ENCODE measurements at places on chromosomes 2 and 18.

DNA sequence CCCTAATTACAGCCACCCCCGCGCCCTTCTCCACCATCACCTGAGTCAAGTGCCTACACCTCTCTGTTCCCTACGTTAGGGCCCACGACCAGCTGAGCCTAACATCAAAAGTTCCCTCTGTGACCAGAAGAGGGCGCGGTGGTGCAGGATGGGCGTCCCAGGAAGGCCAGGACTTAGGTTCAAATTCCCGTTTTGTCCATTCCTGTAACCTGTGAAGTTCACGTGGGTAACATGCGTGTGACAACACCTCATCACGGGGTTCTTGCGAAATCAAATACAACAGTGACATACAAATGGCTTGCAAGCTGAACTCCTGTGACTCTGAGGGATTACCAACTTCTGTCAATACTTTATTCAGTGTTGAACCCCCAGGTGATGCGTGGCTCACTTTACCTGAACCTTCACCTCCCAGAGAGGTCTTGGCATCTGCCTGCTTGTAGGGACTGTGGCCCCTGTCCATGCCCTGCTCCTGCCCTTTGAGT, 207.9 kb downstream of the ARL4C start:
- no peak for DNase-seq

GRCh38 chr2:222293660-222294630, 4.9 kb downstream of the PAX3 start:
- DNase-seq = no peak

- no peak for DNase-seq
These were observed 334.5 kb upstream of the CDH2 start for GRCh38 chr18:28511413-28511821.

- DNase-seq = peak; percentile 77
These were observed 16.1 kb downstream of the ACOXL start for GRCh38 chr2:110748489-110748867.

GRCh38 chr2:191635333-191636234, 42.4 kb upstream of the NABP1 start:
- DNase-seq = no peak

GRCh38 chr18:13147130-13147529, 71.4 kb upstream of the LDLRAD4 start:
- DNase-seq = no peak

GRCh38 chr2:203547356-203547755, 12.3 kb upstream of the RAPH1 start:
- DNase-seq = no peak

GRCh38 chr2:222424729-222425671, 657 bp downstream of the SGPP2 start:
- no peak for DNase-seq

GRCh38 chr2:26884486-26884885, 36.6 kb downstream of the DPYSL5 start:
- DNase-seq = no peak

DNA sequence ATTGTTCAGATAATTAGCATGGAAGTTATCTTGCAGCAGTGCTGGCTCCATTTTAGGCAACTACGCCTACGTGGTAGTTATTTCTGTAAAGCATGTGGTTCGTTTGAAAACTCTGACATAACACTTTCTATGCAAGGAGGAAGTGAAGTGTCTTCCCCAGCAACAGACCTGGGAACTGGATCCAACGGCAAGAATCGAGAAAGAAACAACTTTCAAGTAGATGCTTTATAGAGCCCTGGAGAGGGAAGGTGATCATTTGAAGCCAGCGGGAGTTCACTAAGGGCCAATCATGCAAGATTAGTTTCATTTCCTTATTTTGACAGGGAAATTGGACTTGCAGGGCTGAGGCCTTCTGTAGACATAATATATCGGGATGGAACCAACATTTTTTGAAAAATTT, 218.3 kb downstream of the ACKR3 start:
- no peak for DNase-seq

DNA sequence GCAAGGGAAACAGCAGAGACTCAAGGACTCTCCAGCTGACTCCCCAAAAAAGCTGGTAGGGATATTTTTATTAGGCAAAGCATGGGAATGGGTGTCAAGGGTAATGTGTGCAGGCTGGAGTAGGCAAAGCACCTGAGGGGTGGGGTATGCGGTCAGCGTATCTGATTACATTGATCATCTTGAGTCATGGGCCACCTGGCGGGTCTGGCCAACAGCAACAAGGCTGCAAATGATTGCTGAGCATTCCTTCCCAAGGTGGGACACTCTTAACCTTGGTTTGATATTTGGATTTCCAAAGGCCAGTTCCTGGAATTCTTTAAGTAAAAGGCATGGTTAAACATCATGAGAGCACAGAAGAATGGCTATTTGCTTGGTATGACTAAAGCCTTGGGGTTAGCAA, 32.6 kb upstream of the CCBE1 start:
- no peak for DNase-seq

- DNase-seq = no peak
These were observed 107.3 kb upstream of the ZFP36L2 start for GRCh38 chr2:43333656-43334144.

DNA sequence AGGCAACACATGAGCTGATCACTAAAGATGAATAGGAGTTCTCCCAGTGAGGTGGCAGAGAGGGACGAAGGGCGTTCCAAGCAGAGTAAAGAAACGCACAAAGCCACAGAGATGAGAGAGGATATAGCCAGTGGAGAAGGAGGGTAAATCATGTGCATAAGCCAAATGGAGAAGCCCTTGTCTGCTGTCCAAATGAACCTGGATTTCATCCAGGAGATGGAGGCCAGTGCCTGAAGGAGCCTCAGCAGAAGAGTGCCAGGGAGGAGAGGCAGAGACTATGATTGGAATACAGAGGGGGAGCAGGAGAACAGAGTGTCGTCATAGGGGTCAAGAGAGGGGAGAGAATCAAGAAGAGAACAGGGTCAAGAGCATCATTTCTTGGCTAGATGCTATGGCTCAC, 48.9 kb upstream of the STPG4 start:
- no peak for DNase-seq

DNA sequence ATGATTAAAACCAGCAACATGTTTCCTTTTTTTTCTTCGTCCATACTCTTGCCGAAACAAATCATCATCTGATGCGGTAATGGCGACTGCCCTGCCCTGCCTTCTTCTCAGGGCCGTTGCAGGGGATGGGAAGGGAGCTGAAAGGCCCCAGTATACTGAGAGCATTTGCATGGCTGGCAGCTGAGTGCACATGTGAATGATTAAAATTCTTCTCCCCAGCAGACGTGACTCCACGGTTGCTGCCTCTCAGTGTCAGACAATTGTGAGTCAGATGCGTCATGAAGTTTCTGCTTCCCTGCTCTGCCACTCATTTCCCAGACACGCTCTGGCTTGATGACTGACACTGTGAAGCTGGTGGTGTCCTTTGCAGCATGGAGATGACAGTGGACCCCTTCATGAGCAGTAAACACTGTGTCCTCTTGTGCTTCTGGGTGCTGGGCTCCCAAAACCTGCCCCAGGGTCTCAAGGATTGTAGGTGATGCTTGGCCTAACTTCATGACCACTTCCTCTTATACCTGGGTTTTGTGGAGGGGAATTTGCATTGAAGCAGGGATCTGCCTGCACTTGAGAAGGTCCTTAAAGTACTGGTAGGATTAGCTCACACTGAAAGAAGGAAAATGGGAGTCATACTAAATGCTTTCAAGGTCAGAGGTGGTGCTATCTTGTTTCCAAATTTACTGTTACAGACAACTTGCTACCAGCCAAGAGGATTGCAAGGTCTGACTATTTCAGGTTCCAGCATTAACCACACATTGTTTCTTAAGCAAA, 222.5 kb upstream of the COPS8 start:
- DNase-seq = no peak

DNA sequence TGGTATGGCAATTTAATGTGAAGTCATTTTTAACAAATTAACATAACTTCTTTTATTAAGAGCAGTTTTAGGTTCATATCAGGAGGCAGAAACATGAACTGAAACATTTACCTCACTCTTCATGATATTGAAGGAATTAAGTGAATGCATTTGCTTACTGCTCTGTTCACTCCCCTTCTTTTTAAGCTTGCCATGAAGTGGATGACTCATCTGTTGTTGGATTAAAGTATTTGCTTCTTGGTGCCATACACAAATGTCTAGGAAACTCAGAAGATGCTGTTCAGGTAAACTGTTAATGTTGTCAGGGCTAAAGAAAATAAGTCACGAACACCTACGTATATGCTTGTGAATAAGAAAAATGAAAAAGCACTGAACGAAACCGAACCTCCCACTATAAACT, 10.2 kb upstream of the CABYR start:
- DNase-seq = no peak

DNA sequence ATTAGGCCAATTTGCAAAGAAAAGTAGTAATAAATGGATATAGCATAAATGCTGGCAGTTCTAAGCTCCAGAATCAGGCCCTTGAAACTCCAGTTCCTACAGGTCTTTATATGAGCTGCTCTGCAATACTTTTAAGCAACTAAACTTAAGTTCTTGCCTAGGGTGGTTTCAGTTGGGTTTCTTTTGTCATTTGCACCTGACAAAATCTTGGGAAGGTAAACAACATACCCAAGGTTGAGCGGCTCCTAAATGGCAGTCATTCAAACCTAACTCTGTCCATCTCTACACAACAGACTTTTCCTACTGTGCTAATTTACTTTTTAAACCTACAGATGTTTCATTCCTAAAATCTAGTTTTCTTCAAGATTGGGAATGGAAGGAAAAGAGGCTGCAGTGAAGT, 9.3 kb upstream of the KANSL1L start:
- DNase-seq = no peak

GRCh38 chr18:48154828-48155227, 224.4 kb upstream of the SMAD2 start:
- DNase-seq = no peak

DNA sequence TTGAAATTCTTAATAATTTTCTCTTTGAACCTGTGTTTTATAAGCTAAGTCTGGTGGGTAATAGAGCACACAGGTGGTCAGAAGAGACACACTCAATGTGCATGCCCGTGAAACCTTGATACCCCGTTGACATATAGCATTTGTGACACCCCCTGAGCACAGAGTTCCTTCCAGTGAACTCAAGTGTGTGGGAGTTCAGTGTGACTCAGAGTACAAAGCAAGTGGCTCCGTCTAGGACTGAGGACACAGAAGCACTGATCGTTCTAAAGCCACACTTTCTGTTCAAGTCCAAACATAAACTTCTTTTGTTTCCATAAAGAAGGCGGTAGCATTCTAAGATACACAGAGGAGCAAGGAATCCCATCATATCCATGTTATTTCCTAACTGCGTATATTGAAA, 523.6 kb downstream of the PID1 start:
- DNase-seq = no peak

- no peak for DNase-seq
These were observed 25.4 kb downstream of the EPHA4 start for GRCh38 chr2:221546505-221547225.

- no peak for DNase-seq
These were observed 56.1 kb downstream of the ZC3H8 start for GRCh38 chr2:112198780-112199179.

- DNase-seq = no peak
These were observed 43.7 kb upstream of the SLC35G4 start for GRCh38 chr18:11565716-11566115.

GRCh38 chr2:57204364-57204763, 842.2 kb upstream of the VRK2 start:
- no peak for DNase-seq

GRCh38 chr2:66573821-66574233, 138.9 kb downstream of the MEIS1 start:
- DNase-seq = no peak

GRCh38 chr18:41121116-41121826, 833.8 kb upstream of the PIK3C3 start:
- DNase-seq = no peak

DNA sequence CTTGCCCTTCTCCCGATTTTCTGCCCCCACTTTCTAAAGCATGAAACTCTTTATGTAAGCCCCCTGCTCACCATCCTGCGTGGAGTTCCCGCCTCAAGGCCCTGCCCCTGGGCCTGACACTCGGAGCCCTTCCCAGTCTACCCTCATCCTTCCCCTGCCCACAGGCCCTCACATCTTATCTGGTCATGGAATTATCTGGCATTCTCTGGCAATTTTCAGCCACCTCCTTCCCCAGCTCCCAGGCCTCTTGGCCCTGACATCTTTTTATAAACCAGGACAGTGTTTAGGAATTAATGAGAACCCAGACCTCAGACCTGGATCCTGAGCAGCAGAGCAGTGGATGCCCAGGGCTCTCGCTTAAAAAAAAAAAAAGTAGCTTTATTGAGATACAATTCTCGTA, 61.7 kb downstream of the BOLA3 start:
- DNase-seq = no peak

- no peak for DNase-seq
These were observed 286.6 kb downstream of the DPP10 start for GRCh38 chr2:114729026-114729425.

GRCh38 chr2:167861574-167862193, 385.7 kb downstream of the STK39 start:
- no peak for DNase-seq

DNA sequence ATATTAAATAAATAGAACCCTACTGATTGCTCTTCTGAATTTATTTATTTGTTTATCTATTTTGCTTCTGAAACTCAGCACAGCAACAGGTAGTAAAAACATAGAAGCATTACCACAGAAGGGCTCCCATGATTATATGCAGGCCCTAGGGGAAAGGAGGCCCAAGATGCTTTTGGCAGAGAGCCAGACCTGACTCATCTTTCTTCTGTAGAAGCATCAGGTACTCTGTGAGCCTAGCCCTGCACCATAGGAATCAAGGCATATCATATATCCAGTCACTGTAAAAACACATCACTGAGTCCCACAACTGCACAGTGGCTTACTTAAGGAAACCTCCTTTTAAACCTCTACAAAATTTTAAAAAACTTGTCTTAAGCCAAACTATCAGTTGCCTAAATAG, 1.8 kb downstream of the SCN9A start:
- no peak for DNase-seq

DNA sequence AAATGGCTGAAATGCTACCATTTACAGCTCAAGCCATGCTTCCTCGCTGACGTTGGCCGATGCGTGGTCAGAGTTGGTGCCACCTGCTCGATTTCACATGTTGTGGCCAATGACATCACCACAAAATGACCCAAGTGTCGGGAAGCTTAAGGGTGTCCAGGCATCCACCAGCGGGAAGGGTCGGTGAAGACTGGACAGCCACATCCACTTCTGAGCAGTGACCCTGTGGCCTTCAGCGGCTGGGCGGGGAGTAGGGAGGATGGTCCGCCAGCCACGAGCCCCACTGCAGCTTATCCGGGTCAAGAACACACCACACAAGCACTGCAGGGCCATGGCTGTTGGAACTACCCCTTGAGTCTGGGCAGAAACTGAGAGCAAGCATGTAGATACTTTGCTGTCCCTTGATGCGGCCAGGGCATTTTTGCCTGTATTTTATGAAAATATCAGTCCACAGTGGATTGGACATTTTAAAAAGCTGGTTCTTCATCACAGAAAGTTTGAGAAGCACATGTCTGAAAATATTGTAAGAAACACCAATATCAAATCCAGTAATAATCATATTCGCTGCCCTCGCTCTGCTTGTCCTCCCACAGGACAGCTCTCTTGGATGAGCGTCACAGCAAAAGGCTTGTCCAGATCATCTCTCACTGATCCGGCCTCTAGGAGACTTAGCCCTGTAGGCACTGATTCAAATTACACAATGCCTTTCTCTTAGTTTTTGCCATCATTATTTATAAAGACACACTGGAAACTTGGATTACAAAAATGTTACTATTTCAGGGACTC, 174.0 kb downstream of the TWIST2 start:
- DNase-seq = no peak

GRCh38 chr18:31506024-31506742, 8.2 kb downstream of the DSG2 start:
- no peak for DNase-seq

- no peak for DNase-seq
These were observed 2.8 kb downstream of the CYTIP start for GRCh38 chr2:157441072-157441454.

- no peak for DNase-seq
These were observed 26.6 kb upstream of the LANCL1 start for GRCh38 chr2:210503001-210503623.
